Tongue (tissue), 3 donors: ENCODE measurements at places on chromosomes 2 and 18.
A peak's percentile ranks its signal among the peaks of the same experiment; 100 is the strongest.

GRCh38 chr2:105072039-105072438, 34.2 kb downstream of the MRPS9 start:
- DNase-seq: no peak

- peak; percentile 46 for DNase-seq
Observed at GRCh38 chr2:23589739-23590138, 204.8 kb downstream of the KLHL29 start.

GRCh38 chr2:68766376-68766845, 31.8 kb downstream of the ARHGAP25 start:
- DNase-seq: peak; percentile 17

- DNase-seq: no peak
Observed at GRCh38 chr2:214310319-214310718, 100.5 kb upstream of the VWC2L start.

DNA sequence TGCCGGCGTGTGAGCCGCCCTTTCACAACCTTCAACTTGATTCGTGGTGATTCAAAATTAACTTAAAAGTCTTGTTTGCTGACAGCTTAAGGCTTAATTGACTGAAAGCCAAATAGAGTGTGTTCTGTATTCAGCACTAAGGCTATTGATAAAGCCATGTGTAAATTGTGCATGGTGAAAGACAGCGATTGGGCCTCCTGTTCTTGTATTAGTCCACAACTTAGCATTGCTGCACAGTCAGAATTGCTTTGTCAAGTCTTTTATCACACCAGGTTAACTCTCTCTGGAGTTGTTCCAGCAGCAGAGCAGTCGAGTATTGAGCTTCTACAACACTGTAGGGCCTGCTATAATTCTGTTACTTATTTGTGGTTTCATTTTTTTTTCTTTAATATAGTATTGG, 210.1 kb downstream of the WDR7 start:
- DNase-seq: no peak
